ENCODE measurements at places on chromosomes 3 and 15.

DNA sequence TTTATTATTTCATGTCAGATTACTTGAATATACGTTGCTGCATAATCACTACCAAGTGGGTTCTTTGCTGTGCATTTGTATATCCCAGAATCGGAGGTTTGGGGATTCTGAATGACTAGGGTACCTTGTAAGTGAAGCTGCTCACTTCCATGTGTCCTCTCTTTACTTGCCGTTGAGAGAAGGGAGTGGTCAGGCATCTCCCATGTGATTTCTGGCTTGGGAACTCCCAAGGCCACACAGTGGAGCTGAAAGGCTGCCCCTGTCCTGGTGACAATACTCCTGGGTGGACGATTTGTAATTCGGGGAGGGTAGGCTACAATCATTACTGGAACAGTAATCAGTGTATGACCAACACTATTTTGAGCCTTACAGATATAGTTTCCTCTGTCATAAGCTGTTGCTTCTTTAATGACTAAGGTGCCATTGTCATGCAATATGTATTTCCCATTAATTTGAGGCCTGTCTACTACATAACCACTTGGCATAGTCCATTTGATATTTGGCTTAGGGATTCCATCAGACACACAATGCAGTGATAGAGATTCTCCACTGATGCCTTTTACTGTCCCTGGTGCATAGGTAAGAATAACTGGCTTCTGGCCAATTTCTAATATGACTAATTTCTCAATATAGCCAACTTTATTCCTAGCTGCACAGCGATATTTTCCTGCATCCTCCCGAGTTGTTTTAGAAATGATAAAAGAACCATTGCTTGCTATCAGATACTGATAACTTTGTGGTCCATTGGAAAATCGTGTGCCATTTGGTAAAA is 24.0 kb downstream of the IGSF10 start:
- DNase-seq: no peak

- DNase-seq: peak; percentile 7
These were observed 136.9 kb downstream of the FRMD5 start for GRCh38 chr15:44058126-44058525.

DNA sequence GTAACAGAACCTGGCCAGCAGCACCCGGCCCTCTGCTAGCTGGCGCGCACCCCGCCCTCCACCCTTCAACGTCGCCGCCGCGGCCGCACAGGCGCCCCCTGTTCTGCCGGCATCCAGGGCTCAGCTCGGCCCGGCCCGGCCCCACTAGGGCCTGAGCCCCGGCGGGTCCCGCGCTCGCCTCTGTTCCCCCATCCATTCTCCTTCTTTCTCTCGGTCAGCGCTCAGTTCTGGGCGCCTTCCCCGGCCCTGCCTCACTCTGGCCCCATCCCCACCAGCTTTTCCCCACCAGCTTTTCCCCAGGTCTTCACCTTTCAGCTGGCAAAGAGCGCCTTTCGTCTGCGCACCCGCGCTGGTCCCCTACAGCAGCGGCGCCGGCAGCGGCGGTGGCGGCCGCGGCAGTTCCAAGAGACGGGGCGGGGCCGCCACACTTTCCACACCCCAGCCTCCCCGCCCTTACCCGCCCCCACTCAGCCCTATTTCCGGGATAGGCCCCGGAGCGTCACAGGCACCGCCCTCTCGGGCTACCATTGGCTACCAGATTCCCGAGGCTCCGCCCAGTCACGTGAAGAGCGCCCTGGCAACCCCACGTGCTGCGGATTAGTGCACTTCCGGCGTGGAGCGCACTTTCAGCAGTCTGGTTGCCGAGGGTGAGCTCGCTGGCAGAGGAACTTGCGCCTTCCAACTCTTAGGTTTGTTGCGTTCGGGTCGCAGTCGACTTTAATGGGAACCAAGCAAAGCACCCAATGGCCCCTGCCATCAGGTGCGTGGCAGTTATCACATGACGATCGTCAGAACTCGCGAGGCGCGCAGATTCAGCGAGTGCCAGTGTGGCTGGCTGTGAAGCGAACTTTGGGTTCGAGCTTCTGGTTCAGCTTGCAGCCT is at the start of gene EIF5A2:
Gene EIF5A2 (minus strand): TSS at position 403 of the 882 bp plus-strand sequence. CDS start 831 bp downstream, outside the sequence.
- DNase-seq: peak; percentile 86

GRCh38 chr3:14209581-14210289 is 31.1 kb downstream of the LSM3 start:
- DNase-seq: no peak

- DNase-seq: peak; percentile 13
These were observed 243.6 kb downstream of the ATP8B4 start for GRCh38 chr15:49875392-49875791.
